Activated T-cell treated with anti-CD3 and anti-CD28 coated beads, Interleukin-2, amount 50 U/mL, for 1 hour (primary cell): ENCODE measurements at places on chromosomes 3 and 15.

DNA sequence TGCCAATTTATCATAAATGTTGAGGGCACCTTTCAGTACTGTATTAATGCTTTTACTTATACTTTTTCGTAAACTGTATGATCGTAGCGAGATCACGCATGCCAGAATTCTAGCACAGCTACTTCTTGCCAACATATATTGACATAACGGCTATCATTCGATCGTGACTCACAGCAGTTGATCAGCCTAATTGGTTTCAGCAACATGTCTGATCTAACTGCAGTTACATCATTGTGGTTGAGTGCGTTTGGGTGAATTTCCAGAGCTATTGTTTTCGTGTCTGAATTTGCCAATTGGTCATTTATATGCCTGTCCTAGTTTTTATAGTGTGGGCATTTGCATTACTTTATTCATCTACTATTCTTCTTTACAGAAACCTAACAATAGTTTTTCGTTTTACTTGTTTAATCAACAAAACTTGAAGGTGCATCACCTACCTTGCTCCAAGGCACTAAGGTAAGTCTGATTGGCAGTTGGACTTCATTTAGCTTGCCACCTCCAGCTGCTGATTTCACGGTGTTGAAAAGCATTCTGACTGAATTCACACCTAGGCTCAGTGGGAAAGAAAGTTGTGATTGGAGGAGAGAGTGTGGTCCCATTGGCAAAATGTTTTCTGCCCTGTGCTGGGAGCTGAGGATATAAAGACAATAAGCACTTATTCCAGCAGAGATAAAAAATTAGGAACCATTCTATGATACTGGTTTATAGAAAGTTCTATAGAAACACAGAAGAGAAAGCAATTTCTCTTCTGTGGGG, 120.9 kb upstream of the RGMA start:
- no peak for DNase-seq

DNA sequence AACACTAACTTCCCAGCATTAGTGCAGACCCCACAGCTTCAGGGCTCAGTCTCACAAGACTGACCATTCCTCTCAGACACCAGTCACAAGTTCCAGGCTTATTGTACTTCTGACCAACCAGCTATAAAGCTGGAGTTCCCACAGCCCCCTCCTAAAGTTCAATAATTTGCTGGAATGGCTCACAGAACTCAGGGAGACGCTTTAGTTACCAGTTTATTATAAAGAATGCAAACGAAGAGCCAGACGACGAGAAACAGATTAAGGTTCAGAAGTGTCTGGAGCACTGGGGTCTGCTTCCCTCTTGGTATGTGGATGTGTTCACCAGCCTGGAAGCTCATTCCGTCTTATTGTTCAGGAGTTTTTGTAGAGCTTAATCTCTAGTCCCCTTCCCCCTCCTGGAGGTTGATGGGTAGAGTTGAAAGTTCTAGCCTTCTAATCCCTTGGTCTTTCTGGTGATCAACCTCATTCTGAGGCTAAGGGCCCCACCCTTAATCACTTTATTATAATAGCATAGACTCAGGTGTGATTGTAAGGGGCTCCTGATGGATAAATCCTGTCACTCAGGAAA, 4.8 kb upstream of the CSRNP1 start:
- DNase-seq = no peak

- DNase-seq = no peak
These were observed 229.2 kb downstream of the MFSD1 start for GRCh38 chr3:159030886-159031679.

- no peak for DNase-seq
These were observed 161.1 kb downstream of the TP63 start for GRCh38 chr3:189792046-189792929.

DNA sequence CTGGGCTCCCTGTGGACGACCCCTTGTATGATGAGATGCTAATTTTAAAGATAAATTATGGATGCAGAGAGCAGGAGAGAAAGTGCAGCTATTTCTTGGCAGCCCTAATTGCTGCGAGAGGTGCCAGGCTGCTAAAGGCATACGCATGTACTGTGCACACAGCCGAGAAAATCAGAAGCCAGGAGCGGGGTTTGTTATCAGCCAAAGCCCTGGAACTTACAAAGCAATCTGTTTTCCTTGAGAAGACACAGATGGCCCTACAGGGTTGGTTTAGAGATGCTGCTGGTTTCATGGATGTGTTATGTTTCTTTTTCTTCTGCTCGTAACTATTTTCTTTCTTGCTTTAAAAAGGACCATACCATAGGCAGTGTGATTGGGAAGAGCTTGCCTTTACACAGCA, 11.7 kb upstream of the CCK start:
- no peak for DNase-seq

DNA sequence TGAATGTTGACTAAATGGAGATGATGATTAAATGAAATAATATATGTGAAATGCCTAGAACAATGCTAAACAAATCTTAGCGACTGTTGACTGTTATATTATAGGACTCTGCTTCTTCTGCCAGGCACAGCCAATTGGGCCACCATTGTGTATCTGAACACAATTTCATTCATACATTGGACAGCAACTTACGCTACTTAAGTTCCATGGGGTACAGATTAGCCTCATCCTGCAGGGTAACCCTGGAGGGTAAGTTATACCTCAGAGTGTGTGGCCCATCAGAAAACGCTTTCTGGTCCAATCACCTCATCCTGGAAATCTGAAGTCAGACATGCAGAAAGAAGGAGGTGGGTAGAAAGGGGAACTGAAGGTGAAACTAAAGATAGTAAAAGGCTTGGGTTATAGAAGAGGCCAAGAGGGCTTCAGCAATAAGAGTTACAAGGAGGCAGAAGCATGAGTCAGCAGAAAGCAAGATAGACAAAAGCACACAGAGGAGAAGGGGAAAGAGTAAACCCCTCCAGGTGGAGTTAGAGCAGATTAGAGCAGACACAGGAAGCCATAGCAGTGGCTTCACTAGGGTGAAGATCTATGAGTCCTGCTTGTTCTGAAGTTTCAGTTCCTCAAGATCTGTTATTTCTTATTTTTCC, 119.3 kb upstream of the SLC24A5 start:
- no peak for DNase-seq

- no peak for DNase-seq
These were observed 3.8 kb upstream of the KCNMB2 start for GRCh38 chr3:178532476-178532875.

GRCh38 chr3:53513556-53514190, 19.3 kb downstream of the CACNA1D start:
- no peak for DNase-seq

DNA sequence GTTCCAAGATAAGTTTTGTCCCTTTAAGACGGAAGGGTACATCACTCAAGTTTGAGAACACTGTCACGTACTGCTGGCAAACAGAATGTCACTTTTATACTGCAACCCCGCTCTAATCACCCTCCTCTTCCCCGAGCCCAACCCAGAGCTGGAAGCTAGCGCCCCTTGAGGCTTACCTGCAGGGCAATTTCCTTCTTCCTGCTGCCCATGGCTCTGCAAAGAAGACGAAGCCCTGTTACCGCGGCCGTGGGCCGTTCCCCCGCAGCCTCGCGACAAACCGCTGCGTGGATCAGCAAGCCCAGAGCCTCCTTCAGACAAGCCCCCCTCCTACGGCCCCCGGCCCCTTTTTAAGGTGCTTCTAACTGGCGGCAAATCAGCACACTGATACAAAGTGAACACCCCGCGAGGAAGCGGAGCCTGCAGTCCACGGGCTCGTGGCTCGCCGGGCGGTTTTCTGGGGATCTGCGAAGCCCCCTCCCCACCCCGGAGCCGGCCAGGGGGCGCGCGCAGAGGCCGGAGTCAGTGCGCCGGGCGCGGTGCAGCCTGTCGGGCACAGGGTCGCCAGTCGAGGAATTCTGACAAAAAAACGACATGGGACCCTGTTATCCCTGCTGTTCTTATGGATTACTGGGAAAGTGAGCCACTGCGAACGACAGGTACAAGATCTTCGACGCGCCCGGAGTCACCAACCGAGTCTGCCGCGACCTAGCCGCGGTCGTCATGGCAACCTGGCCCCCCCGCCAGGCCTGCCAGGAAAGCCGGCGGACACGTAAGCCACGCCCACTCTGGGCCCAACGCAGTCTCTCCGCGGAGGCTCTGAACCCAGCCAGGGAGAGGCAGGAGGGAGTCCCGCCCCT, at the start of gene NME9:
NME9 (minus strand) TSS at position 725 of the 857 bp plus-strand sequence; CDS start at position 209, 516 bp downstream.
- DNase-seq = peak; percentile 91

DNA sequence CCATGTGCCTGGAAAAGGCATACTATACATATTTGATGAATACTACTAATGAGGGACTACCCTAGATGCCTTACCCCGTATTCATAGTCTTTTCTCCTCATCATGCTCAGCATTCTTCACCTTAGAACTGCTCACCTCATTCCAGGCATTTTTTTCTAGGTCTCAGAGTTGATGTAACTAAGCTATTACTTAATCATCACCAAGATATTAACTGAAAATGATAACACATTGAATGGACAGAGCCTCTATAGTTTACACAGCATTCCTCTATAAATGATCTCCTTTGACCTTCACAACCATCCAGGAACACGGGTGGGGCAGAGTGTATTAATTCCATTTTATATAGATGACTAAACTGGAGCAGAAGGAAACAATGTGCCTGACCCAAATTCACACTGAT, 174.1 kb upstream of the DPH6 start:
- no peak for DNase-seq

- DNase-seq = no peak
These were observed 61.3 kb downstream of the TBL1XR1 start for GRCh38 chr3:177135841-177136492.
